ENCODE measurements at places on chromosomes 7 and 10.

GRCh38 chr7:54242776-54243175 is 299.4 kb upstream of the VSTM2A start:
- DNase-seq: no peak

- no peak for DNase-seq
These were observed 324.9 kb downstream of the AGMO start for GRCh38 chr7:15236952-15237351.

DNA sequence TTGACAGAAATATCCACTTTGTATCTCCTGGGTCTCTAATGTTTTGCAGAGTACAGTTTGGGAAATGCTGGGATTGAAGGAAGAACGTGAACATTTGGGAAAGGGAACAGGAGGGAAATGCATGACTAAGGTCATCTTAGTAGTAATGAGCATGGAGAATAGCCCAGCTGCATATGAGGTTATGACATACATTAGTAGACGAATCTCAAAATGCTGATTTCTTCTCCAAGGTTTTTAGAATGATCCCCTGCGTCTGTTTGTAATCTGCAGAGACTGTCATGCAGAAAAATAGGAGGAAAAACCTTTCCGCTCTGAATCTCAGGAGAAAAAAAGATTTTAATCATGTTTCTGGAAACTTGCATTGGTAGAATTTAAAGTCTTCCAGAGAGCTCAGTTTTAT is 133.6 kb downstream of the PPP1R9A start:
- no peak for DNase-seq

DNA sequence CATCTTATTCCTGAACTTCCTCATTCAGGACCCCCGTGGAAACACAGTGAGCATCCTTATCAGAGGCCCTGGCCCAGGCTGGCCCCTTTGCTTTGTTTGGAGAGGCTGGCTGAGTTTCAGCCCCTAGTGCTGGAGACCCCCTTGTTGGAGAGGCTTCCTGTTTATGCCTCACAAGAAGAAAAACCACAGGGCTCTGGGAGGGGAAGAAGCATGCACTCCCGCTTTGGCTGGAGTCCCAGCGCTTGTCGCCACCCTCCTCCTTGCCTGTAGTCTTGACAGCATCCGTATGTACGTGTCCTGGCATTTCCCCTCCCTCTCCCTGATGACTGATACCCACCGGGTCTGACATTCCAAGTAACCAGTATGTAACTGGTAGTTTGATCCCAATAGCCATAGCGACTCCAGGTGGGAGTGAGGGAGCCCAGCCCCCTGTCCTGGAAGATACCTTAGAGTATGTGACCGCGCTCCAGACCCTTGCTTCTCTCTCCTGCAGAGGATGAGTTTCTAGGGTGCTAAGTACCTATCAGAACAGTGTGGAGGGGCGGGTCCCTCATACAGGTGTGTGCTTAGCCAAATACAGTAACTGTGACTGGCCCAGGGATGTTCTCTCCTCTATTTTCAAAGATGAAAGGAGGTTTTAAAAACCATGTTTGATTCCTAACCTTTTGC is 6.9 kb upstream of the ATP6V0E2 start:
- DNase-seq: no peak

- no peak for DNase-seq
These were observed 58.1 kb downstream of the KIF20B start for GRCh38 chr10:89759531-89759930.

DNA sequence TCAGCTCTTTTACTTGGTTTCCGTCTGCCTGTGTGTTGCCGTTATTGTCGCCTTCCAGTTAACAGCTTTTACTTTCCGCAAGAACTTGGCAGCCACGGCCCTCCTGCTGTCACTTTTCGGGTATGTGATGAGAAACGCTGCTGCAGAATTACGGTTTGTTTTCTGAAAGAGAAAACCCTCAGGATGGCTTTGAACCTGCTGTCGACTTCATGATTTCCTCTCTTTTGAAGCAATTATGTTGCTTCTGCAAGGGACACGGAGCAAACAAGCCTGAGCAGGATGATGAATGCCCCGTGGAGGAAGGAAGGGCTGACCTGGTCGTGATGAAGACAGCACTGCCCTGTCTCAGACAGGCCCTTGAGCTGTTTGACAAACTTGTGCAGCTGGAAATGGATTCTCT is 339.8 kb downstream of the ABCA13 start:
- DNase-seq: no peak
